Posterior cingulate gyrus (tissue), 11 donors: ENCODE measurements at places on chromosomes 1 and 21.

DNA sequence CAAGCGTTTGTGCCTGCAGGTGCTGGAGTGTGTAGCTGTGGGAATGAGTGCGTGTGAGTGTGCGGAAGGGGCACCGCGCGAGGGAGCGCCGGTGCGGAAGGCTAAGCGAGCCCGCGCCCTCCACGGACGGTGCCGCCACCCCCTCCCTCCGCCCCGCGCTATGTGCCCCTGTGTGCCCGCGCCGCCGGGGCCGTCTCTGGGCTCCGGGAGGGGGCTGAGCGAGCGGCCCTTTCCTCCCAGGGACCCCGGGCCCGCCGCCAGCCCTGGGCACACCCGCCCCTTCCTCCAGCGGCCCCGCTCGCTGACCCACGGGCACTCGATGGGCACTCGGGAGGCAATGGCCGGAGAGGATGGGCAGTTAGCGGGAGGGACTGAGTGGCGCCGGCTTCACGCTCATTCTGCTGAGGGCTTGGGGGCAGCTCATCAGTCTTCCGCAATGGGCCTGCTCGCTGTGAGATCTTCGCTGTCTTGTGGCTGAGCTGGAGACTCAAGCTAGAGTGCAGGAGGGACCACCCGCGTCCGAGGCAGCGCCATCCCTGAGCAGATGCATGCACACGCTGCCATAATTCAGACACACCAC is 8.6 kb upstream of the ADGRB2 start:
- no peak for DNase-seq

- no peak for DNase-seq
These were observed 5.5 kb downstream of the LRRC42 start for GRCh38 chr1:53951697-53952096.

GRCh38 chr1:108075055-108075454 is 110.1 kb upstream of the VAV3 start:
- DNase-seq, result no peak

DNA sequence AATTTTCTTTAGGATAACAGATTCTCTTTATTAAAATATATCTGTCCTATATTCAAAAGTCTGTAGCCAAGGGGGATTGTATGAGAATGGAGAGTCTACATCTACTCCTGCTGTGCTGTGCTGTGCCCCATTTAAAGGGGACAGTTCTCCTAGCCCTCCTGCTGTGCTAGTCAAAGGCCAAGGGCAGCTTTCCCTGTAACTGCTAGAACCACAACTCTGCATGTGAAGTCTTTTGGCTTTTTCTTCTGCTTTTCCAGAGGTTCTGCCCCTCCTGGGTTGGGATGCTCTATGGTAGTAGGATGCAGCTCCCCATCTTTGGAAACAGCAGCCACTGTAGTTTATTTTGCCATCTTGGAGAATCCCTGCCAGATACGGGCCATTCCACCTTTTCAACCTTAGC is 197.5 kb upstream of the JUN start:
- DNase-seq, result no peak

DNA sequence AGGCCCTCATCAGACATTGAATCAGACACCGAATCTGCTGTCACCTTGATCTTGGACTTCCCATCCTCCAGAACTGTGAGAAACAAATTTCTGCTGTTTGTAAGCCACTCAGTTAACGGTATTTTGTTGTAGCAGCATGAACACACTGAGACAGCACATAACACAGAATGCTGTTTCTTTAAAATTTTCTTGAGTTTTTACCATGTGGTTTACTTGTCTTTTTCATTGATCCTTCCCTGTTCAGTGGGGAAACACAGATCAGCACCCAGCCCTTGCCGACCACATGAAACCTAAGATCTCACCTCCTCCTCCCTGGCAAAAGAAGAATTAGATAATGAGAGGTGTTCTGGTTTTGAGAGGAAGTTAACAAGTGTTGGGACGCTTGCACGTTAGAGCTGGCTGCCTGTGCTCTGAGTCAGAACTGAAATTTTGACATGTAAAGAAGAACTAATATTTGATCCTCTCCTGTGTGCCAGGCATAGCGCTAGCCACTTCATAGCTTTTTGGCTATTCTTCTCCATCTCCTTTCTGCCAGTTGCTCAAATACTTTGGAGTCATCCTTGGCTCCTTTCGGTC is 179.6 kb downstream of the DHRS3 start:
- no peak for DNase-seq

GRCh38 chr21:35989138-35989735 is 71.1 kb downstream of the SETD4 start:
- no peak for DNase-seq

GRCh38 chr1:228339766-228340685 is 66.6 kb downstream of the TRIM11 start:
- DNase-seq, result no peak

DNA sequence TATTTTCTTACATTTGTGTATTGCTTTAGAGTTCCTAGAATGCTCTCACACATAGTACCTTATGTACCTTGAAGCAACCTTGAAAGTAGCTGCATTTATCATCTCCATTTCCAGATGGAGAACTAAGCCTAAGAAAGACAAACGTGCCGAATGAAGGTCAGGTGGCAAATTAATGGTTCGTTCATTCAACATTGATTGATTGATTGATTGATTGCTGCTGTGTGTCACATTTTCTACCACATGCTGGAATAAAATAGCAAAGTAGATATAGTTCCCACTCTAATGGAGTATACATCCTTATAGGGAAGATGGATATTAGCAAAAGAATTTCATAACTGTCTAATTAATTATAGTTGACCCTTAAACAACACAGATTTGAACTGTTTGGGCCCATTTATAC is 172.2 kb downstream of the SDCCAG8 start:
- DNase-seq, result no peak
